ENCODE measurements at places on chromosomes 6 and 20.
A peak's percentile ranks its signal among the peaks of the same experiment; 100 is the strongest.

DNA sequence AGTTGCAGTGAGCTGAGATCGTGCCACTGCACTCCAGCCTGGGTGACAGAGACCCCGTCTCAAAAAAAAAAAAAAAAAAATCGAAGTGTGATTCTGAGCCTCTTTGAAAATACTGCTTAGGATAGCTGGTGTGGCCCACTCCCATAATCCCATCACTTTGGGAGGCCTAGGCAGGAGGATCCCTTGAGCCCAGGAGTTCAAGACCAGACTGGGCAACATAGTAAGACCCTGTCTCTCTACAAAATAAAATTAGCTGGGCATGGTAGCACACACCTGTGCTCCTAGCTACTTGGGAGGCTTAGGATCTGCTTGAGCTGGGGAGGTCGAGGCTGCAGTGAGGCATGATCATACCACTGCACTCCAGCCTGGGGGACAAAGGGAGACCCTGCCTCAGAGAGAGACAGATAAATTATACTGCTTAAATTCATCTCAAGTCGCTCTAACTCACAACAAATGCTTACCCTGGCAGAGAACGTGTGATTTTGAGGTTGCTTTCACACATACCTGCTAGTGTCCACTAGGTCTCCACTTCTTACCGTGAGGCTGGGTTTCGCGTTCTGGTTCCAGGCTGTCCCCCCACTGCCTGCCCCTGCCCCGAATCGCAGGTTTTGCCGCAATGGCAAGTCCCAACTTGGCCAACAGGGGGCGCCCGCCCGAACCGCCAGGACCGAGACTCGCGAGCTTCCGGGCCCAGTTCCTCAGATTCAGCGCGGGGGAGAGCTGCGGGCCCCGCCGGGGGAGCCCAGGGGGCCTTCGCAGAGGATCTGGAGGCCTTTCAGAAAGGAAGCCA lies 12.3 kb upstream of the TMC2 start:
- peak overlapping the region; percentile 45 for H3K4me3 ChIP-seq
- no peak for DNase-seq
- H3K27ac ChIP-seq, result no peak overlapping the region

GRCh38 chr20:19274412-19275015 lies 62.1 kb downstream of the SLC24A3 start:
- no peaks in the 10 kb centered on the region for H3K4me1 ChIP-seq
- no peak overlapping the region for H3K27ac ChIP-seq
- no peak overlapping the region for H3K4me3 ChIP-seq
- DNase-seq, result no peak

DNA sequence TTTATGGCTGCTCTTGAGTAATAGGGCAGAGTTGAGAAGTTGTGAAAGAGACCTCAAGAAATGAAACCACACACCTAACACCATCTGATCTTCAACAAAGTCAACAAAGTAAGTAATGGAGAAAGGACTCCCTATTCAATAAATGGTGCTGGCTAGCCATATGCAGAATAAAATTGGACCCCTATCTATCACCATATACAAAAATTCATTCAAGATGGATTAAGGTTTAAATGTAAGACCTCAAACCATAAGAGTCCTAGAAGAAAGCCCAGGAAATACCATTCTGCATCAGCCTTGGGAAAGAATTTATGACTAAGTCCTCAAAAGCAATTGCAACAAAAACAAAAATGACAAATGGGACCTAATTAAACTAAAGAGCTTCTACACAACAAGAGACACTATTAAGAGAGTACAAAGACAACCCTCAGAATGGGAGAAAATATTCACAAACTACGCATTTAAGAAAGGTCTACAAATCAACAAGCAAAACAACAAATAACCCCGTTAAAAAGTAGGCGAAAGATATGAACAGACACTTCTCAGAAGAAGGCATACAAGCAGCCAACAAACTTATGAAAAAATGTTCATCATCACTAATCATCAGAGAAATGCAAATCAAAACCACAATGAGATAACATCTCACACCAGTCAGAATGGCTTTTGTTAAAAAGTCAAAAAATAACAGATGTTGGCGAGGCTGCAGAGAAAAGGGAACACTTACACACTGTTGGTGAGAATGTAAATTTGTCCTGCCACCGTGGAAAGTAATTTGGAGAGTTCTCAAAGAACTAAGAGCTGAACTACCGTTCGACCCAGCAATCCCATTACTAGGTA lies 4.0 kb downstream of the MAP3K5 start:
- H3K4me3 ChIP-seq, result no peak overlapping the region
- H3K27me3 ChIP-seq, result no peaks in the 10 kb centered on the region
- 0 out of 2 replicates have a peak, but pooled peaks cover 3% of the 10 kb centered on the region for H3K36me3 ChIP-seq
- H3K4me1 ChIP-seq, result peaks cover 23% of the 10 kb centered on the region
- no peak for DNase-seq

DNA sequence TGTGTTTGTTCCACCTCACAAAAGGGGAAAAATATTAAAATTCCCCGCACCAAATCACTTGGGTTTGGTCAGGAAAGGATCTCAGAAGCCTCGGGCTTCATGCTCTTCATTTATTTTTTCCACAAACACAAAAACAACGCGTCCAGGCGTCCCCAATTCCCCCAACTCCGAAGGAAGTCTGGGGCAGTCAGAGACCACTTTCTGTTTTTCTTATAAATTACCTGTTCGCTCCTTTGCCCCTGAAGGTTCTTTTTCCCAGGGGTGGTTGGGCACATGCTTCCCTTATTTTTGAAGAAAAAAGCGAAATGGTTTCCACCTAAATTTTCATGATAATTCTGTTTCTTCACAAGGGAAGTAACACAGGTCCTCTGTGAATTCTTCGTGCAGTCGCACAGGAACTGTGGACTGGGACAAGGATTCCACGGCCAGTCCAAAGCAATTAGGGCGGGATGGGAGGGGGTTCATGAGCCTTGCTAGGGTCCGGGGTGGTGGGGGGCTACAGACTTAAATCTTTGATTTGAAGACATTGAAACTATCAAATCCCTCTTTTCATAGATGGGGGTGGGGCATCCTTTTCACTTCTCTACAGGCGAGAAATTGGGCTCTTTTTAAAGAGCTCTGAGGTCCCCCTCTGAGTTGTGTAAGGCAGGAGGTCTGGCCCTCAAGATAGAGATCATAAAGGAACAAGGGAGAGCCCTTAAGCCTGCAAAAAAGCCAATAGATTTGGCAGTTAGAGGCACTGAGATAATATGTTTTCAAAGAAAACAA lies 30.5 kb upstream of the HFE start:
- peak overlapping the region; percentile 44 for H3K4me3 ChIP-seq
- no peaks in the 10 kb centered on the region for H3K36me3 ChIP-seq
- H3K27me3 ChIP-seq, result no peaks in the 10 kb centered on the region
- peak overlapping the region; percentile 92 for H3K27ac ChIP-seq
- DNase-seq, result no peak

- H3K4me1 ChIP-seq, result peaks cover 18% of the 10 kb centered on the region
- no peaks in the 10 kb centered on the region for H3K27me3 ChIP-seq
- no peak overlapping the region for H3K4me3 ChIP-seq
- peak overlapping the region; percentile 66 for H3K27ac ChIP-seq
- DNase-seq, result no peak
These were observed 83.7 kb upstream of the MPC1 start for GRCh38 chr6:166466178-166467122.

DNA sequence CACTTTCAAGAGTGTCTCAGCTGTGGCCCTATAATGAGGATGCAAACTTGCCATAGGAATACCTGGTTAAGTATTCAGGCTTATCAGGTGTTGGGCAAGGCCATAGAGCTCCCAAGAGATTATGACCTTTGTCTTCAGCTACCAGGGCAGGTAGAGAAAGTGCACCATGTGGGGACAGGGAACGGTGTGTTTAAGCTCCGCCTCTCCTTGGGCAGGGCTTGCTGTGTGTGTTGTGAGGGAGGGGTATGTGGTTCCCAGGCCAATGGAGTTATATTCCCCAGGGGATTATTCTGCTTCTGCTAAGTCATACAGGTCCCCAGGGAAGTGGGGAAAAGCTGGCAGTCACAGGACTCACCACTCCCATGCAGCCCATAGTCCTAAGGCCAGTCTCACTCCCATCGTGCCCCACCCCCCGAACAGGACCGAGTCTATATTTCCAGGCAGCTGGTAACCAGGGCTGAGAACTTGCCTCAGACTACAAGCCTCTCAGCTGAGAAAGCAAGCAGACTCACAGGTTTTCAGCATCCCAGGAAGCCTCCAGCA lies 660.2 kb downstream of the HTR1B start:
- H3K36me3 ChIP-seq, result no peaks in the 10 kb centered on the region
- no peak overlapping the region for H3K27ac ChIP-seq
- H3K4me3 ChIP-seq, result no peak overlapping the region
- no peak for DNase-seq

DNA sequence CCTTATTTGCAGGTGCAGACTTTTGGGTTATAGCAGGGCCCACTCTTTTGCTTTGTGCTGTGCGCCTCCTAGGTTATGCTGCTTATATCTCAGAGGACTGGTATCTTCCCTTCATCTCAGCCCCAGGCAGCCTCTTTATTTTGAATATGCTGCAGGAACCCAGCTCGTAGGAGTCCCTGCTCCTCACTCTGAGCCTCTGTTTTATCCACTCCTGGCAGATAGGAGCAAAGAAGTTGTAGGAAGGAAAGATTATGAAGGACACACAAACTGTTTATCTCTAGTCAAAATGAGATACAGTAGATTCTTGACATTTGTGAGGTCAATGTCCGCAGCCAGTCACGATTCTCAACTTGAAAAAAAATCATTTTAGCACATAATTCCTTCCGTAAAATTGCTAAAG lies 15.6 kb downstream of the L3MBTL3 start:
- H3K4me1 ChIP-seq, result no peaks in the 10 kb centered on the region
- no peaks in the 10 kb centered on the region for H3K27me3 ChIP-seq
- no peak overlapping the region for H3K4me3 ChIP-seq
- no peaks in the 10 kb centered on the region for H3K36me3 ChIP-seq
- DNase-seq, result no peak

GRCh38 chr6:7169296-7169721 lies 61.5 kb downstream of the RREB1 start:
- no peaks in the 10 kb centered on the region for H3K27me3 ChIP-seq
- H3K4me3 ChIP-seq, result no peak overlapping the region
- peaks cover 14% of the 10 kb centered on the region for H3K36me3 ChIP-seq
- H3K4me1 ChIP-seq, result peaks cover 9% of the 10 kb centered on the region
- H3K27ac ChIP-seq, result no peak overlapping the region

- H3K4me1 ChIP-seq, result no peaks in the 10 kb centered on the region
- DNase-seq, result no peak
- no peak overlapping the region for H3K4me3 ChIP-seq
- H3K27ac ChIP-seq, result no peak overlapping the region
- no peaks in the 10 kb centered on the region for H3K36me3 ChIP-seq
These were observed 13.4 kb downstream of the CST7 start for GRCh38 chr20:24962510-24962909.

DNA sequence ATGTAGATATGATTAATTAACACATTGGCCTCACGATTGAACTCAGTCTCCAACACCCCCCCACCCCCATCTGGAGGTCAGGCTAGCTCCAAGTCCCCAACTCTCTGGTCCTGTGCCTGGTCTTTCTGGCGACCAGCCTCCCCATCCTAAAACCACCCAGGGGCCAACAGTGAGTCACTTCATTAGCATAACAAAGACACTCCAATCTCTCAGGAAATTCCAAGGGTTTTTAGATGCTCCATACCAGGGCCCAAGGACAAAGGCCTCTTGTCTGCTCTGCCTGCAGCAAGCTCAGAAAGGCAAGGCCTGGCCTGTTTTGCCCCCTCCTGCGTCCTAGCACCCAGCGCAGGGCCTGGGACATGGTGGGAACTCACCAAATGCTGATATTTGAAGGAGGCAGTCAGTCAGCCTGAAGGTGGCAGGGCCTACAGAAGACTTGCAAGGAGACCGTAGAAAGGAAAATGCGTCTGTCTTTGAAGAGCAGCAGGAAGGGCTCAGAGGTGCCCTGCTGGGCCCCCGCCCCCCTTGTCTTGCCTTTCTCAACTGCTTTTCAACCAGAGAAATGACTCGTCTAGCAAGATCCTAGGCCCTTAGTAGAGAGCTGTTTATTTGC lies 184.7 kb downstream of the CDH4 start:
- H3K4me1 ChIP-seq, result peaks cover 41% of the 10 kb centered on the region
- peaks cover 4% of the 10 kb centered on the region for H3K36me3 ChIP-seq
- peak; percentile 99 for DNase-seq
- H3K27ac ChIP-seq, result peak overlapping the region; percentile 90

GRCh38 chr6:129895692-129896091 lies 34.6 kb upstream of the TMEM244 start:
- H3K4me1 ChIP-seq, result peaks cover 11% of the 10 kb centered on the region
- peak overlapping the region; percentile 13 for H3K27ac ChIP-seq
- H3K36me3 ChIP-seq, result no peaks in the 10 kb centered on the region
- H3K27me3 ChIP-seq, result no peaks in the 10 kb centered on the region
- DNase-seq, result no peak
- no peak overlapping the region for H3K4me3 ChIP-seq

GRCh38 chr6:2914318-2914660 lies 11.2 kb upstream of the SERPINB9 start:
- H3K36me3 ChIP-seq, result no peaks in the 10 kb centered on the region
- no peaks in the 10 kb centered on the region for H3K27me3 ChIP-seq
- no peak overlapping the region for H3K27ac ChIP-seq
- no peak overlapping the region for H3K4me3 ChIP-seq
- DNase-seq, result no peak

DNA sequence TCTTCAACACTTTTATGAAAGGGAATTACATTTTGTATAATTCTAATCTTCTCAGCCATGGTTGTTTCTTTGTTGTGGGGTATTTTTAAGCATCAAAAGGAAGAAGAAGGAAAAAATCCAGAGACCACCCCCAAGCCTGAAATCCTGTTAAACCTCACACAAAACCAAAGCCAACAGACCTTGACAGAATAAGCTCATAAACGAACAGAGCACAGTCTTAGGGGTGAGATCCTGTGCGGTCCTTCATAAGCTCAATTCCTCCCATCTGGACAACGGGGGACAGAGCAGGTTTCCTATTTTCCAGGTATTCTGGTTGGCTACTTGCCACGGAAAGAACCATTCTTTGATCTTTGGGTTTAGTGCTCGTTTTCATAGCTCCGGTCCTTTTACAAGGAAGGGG lies 151.3 kb upstream of the SULF2 start:
- peaks cover 13% of the 10 kb centered on the region for H3K4me1 ChIP-seq
- H3K27ac ChIP-seq, result no peak overlapping the region
- no peaks in the 10 kb centered on the region for H3K36me3 ChIP-seq
- no peak overlapping the region for H3K4me3 ChIP-seq
- no peaks in the 10 kb centered on the region for H3K27me3 ChIP-seq
- DNase-seq, result no peak

DNA sequence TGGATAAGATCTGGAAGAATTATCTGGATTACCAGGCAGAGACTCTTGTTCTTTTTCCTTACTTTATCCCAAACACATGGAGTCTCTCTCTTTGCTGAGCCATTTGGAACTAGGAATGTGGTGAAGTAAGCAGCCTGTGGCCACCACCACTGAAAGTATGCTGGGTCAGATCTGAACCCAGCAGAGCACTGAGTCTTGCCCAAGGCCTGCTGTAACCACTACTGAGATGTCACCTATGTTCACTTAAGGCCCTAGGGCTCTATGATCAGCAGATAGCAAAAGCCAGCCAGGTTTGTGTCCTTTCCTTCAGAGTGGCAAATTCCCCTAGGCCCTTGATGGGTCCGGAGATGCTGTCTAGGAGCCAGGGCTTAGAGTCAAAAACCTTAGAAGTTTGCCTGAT lies 103.3 kb upstream of the PLN start:
- H3K36me3 ChIP-seq, result no peaks in the 10 kb centered on the region
- DNase-seq, result no peak
- H3K27me3 ChIP-seq, result no peaks in the 10 kb centered on the region
- no peak overlapping the region for H3K4me3 ChIP-seq
- H3K27ac ChIP-seq, result no peak overlapping the region
- H3K4me1 ChIP-seq, result no peaks in the 10 kb centered on the region

- H3K4me3 ChIP-seq, result no peak overlapping the region
- H3K36me3 ChIP-seq, result no peaks in the 10 kb centered on the region
- H3K27me3 ChIP-seq, result peaks cover 4% of the 10 kb centered on the region
- no peak overlapping the region for H3K27ac ChIP-seq
- no peak for DNase-seq
These were observed 186.2 kb upstream of the GJE1 start for GRCh38 chr6:141946502-141946901.

All from RWPE2 (cell line).